ENCODE measurements at places on chromosomes 1 and 21. TPM values are rescaled to one million over a fixed set of nuclear protein-coding genes. Genes with fewer than 3 reads are reported as not detected.

The C1orf56 gene
- 9.6 TPM for polyA plus RNA-seq

The KLHL17 gene
- polyA plus RNA-seq, result 18.8 TPM

The RBM11 gene
- 3.7 TPM for polyA plus RNA-seq

- no peak for DNase-seq
These were observed at the start of gene TEKT2 for GRCh38 chr1:36083635-36084496. TEKT2 (plus strand) TSS chr1:36084094; CDS start chr1:36084922, 828 bp downstream.

Data from left renal cortex interstitium (tissue), 4 donors.